ENCODE measurements at places on chromosomes 5 and 9.

- no peak for DNase-seq
These were observed 13.0 kb downstream of the TNIP1 start for GRCh38 chr5:151067632-151068432.

DNA sequence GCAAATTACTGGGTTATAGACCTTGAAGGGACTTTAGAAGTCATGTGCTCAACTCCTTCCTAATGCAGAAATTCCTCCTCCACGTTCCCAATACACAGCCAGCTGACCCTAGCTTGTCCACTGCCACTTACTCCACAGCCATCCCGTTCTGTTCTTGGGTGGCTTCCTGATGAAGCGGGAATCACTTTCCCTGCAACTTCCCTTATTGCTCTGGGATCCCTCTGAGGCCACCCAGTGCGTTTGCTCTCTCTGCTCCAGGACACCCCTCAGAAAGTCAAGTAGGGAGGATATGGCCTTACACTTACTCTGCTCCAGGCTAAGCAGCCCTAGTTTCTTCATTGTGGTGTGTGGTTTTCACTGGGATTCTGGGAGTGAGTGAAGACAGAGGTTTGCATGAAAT is 55.5 kb downstream of the GALNT12 start:
- DNase-seq = no peak

- no peak for DNase-seq
These were observed 5.2 kb downstream of the IL13 start for GRCh38 chr5:132662925-132663770.

DNA sequence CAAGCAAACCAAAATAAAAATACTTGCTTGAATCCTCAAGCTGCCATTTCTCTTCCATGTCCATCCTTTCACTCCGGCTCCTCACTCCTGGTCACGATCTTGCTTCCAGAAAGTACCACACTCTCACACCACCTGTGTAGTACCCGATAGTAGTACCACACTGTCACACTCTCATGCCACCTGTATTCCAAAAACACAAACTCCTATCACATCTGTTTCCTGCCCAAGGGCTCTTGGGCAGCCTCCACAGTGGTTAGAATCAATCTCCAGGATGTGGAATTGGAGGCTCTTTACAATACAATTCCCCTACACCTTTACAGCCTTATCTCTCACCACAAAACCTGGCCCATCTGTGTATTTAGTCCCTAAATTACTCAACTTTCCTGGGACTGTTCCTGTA is 130.6 kb downstream of the GNAQ start:
- DNase-seq = no peak

GRCh38 chr9:100126423-100126822 is 27.4 kb downstream of the INVS start:
- no peak for DNase-seq

DNA sequence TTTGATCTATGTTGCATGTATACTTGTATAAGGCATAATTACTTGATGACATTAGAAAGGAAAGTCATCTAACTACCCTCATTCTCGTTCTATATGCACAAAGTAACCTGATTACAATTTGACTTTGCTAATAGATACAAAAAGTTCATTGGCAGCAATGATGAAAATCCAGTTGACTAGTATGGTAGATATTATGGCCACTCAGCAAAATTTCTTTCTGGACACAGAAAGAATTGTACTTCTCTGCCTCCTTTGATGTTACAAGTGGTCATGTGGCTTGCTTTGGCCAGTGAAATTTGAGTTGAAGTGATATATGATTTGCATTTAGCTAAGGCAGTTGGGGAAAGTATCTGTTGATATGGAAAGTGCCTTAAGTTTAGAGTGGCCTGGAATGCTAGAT is 723.7 kb upstream of the ARRDC3 start:
- DNase-seq = no peak

GRCh38 chr5:181236471-181236870 is 7.2 kb downstream of the RACK1 start:
- no peak for DNase-seq

- no peak for DNase-seq
These were observed 7.9 kb downstream of the UGT3A2 start for GRCh38 chr5:36058776-36059175.

DNA sequence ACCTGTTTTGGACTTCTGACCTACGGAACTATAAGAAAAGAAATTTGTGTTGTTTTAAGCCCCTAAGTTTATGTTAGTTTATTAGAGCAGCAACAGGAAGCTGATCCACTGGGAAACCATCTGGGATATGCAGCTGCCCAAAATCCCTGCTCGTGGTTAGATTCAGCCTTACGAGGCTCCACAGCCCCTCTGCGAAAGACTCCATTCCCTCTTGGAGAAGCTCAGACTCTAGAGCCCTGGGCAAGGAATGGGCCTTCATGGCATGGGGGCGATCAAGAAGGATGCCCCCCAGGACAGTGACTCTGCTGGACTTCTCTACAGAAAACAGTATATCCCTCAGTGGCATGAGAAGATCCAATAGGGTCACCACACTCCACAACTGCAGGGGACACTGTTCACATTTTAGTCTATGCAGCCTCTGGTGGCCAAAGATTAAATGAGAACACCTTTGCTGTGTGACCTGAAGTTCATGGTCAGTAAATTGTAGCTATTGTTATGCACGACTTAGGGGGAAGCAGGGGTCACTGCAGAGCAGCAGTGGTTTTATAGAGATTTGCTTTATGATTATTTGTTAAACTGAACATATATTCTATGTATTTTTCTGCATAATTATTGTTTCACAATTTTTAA is 21.1 kb downstream of the IRF1 start:
- DNase-seq = no peak

- DNase-seq = no peak
These were observed 67.4 kb upstream of the PTCH1 start for GRCh38 chr9:95584176-95584575.

GRCh38 chr9:81118416-81118815 is 570.9 kb downstream of the TLE1 start:
- DNase-seq = no peak

DNA sequence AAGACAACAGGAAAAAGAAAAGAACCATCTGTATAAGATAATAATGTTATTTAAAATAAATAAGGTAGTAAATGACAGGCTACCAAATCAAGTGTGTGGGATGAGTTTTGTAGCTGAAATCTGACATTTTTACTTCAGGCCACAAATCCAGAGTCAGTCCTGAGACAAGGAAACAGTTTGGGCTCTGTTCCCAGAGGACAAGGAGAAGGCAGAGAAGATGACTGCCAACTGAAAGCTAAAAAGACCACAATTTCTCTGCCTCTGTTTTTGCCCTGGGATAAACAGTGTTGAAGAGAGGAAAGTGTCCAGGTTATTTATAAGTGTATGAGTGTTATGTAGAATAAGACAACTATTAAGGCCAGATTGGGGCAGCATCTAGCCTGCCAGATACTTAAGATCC is 180.5 kb downstream of the NFIB start:
- no peak for DNase-seq

DNA sequence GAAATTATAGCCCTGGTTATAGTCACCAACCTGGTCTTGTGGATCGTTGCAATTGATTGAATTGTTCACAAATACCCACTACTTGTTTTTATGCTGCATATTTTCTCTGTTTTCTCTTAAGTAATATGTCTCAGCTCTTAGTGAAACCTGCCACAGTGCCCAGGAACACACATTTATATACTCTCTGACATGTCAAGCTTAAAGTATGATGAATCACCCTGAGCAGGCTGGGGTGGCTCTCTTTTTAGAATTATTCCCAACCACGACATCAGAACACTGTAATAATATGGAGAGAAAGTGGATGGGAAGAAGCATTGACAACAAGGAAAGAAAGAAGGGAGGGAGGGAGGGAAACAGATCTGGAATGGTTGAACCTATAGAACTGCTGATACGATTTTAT is 72.8 kb upstream of the ZNF608 start:
- peak; percentile 9 for DNase-seq

- no peak for DNase-seq
These were observed 67.6 kb upstream of the SELENOP start for GRCh38 chr5:42879291-42879690.

DNA sequence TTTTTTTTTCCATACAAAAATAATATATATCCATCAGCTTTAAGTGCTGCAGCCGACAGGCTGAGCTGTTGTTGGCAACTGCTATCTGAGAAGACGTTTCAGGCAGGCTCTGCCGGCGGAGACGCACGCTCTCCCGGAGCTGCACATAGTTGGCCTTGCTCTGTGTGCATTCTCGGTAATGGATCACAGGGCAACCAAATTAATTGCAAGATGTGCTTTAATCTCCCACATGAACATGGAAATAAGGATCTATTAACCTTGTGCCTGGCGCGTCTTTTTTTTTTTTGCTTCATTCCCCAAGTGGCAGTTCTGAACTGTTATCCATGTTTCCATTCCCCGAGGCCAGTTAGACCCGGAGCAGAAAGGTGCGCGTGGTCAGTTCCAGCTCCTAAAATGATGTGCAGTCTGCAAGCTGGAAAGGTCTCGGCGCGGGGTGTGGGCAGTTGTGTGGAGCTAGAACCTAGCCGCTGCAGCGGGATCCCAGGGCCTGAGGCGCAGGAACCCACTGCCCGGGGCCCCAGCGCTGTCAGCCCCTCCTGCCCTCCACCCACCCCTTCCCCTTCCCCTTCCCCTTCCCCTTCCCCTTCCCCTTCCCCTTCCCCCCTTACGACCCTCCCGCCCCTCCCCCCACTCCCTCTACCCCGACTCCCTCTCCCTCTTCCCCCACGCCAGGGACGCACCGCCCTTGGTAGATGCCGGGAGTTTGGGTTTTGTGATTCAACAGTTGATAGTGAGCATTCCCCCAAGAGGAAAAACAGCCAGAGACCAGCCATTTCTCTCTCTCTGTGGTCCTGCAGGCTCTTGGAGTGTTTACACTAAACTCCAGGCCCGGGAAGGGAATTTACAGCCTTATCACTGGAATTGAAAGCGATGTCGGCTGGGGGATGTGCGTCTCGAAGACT is 137.8 kb downstream of the CEP120 start:
- peak; percentile 44 for DNase-seq

GRCh38 chr5:143271431-143271830 is 132.1 kb downstream of the NR3C1 start:
- no peak for DNase-seq

DNA sequence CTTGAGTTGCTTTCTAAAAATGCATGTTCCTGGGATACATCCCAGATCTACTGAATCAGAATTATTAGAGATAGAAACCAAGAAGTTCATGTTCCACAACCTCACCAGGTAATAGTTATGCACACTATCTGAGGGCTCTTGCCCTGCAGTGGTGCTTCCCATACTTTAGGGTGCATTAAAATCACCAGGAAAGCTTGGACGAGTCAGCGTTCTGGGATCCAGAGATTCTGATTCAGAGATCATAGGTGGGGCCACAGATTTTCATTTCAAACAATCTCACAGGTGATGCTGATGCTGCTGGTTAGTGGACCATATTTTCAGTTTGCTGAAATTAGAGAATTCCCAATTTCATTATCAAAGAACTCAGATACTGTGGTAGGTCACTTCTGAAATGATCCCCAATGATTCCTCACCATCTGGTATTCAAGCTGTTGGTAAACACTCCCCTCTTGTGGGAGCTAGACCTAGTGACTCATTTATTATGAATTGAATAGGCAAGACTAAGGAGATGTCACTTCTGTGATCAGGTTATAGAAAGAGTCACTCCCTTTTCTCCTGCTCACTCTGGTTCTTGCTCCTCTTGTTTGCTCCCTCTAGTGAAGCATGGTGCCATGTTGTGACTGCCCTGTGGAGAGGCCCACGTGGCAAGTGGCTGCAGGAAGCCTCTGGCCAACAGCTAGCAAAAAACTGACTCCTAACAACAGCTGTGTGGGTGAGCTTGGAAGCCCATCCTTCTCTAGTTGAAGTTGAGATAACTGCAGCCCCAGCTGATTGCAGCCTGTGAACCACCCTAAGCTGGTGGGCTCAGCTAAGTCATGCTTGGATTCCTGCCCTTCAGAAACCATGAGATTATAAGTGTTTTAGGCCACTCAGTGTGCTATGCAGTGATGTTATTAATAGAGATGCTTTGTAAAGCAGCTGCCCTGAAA is 59.8 kb downstream of the SH3TC2 start:
- peak; percentile 58 for DNase-seq

Data from fibroblast of upper back skin (primary cell).